ENCODE measurements at places on chromosomes 1 and 21. TPM values are rescaled to one million over a fixed set of nuclear protein-coding genes. Genes with fewer than 3 reads are reported as not detected.
A peak's percentile ranks its signal among the peaks of the same experiment; 100 is the strongest.

Gene HSD3B2
- polyA plus RNA-seq, result not detected

Gene PEX11B
- 21.0 TPM for polyA plus RNA-seq

Gene ZNF684
- polyA plus RNA-seq, result 3.6 TPM

Gene SHISA4
- polyA plus RNA-seq, result 89.2 TPM

Gene UBXN11
- polyA plus RNA-seq, result 8.6 TPM

Gene RHBDL2
- 0.76 TPM for polyA plus RNA-seq

Gene TSPEAR
- 0.14 TPM for polyA plus RNA-seq

Gene HIVEP3
- polyA plus RNA-seq, result 3.1 TPM

Gene ASCL5
- 0.70 TPM for polyA plus RNA-seq

Gene PFKFB2
- 4.6 TPM for polyA plus RNA-seq

Gene KCNC4
- 9.2 TPM for polyA plus RNA-seq

Gene SPRR2E
- not detected for polyA plus RNA-seq

Gene HECTD3
- polyA plus RNA-seq, result 34.8 TPM

Gene GPATCH2
- 9.5 TPM for polyA plus RNA-seq

Gene ITGB2
- 21.0 TPM for polyA plus RNA-seq

Gene CHI3L1
- polyA plus RNA-seq, result 1.7 TPM

Gene LCE1F
- polyA plus RNA-seq, result not detected

Gene PLXNA2
- polyA plus RNA-seq, result 43.8 TPM

Gene CDC20
- polyA plus RNA-seq, result 15.2 TPM

DNA sequence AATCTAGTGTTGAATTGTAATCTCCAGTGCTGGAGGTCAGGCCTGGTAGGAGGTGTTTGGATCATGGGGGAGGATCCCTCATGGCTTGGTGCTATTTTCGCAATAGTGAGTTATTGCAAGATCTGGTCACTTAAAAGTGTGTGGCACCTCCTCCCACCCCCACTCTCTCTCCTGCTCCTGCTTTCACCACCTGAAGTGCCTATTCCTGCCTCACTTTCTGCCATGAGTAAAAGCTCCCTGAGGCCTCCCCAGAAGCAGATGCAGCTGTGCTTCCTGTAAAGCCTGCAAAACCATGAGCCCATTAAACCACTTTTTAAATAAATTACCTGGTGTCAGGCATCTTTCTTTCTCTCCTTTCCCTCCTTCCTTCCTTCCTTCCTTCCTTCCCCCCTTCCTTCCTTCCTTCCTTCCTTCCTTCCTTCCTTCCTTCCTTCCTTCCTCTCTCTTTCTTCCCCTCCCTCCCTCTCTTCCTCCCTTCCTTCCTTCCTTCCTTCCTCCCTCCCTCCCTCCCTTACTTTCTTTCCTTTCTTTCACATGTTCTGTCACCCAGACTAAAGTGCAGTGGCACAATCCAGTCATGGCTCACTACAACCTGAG is 172.4 kb downstream of the C1orf21 start:
- no peak for DNase-seq

GRCh38 chr1:24351918-24352627 is 32.9 kb downstream of the GRHL3 start:
- no peak for DNase-seq

GRCh38 chr1:247378334-247379073 is 37.5 kb upstream of the NLRP3 start:
- DNase-seq, result no peak

DNA sequence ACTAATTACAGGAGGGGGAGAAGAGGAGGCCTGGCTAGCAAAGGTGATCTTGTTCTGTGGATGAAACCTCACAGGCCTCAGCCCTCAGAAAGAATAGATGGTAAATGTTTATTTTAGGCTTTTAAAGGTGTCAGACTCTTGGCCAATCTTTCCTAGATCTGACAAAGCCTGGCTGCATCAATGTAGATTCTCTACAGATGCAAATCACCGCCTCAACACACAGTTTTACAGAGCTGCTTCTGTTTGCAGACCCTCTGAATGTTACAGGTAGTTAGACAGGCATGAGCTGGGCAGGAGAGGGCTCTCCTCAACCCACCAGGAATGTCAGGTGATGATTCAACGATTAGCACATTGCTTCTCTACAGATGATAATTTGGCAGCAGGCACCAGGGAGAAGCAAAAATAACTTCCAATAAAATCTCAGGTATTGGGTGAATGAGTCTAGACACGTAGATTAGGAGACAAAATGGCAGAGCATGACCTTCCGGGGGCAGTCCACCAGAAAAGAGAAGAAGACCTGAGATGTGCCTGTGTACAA is 105.4 kb upstream of the VANGL1 start:
- no peak for DNase-seq

GRCh38 chr21:34733852-34734251 is 65.1 kb downstream of the CLIC6 start:
- no peak for DNase-seq

GRCh38 chr1:26278724-26279455 is 996 bp upstream of the SH3BGRL3 start:
- no peak for DNase-seq

DNA sequence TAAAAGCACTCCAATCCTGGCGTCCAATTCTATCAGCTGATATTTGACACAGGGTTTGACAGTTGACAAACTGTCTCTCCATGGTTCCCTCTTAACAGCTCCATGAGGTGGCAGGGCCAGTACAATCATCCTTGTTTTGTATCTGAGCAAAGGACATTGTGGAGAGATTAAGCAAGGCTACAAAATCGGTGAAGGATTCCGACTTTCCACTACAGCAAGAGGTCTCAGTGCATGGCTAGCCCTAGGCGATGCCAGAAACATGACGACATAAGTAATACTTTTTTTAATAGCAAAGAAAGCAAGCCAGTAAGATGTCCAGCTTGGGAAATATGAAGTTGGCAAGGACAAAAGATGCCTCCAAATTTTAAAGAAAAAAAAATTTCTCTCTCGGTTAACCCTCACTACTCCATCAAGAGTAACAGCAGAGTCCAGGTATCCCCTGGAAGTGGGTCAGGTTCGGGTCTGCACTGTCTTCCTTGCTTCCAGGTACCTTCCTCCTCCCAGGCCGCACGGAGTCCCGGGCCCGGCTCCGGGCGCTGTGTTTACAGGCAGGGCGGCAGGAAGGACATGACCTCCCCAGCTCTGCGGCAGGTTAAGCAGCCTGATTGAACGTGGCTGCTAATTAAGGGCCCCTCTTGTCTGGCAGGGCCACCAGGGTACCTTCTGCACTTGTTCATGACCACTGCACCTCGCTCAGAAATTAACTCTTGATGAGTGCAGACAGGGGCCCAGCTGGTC is 106.1 kb downstream of the SIM2 start:
- DNase-seq, result no peak

DNA sequence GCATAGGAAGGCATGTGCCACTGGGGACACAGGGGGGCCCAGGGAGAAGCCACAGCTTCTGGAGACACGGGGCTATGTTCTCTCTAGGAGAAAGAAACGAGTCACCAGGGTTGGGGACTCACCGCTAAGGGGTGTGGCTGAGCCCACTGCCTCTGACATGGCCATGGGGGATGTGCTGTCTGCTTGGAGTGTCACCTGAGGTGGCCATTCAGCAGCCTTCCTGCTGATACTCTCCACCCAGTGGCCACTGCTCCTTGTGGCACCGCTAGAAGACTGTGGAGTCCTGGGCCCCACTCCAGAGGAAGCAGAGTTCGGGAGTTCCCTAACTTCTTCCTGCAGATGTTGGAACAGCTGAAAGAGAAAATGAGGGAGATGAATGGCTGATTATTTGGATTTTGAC is 91.2 kb upstream of the SLC45A1 start:
- no peak for DNase-seq

DNA sequence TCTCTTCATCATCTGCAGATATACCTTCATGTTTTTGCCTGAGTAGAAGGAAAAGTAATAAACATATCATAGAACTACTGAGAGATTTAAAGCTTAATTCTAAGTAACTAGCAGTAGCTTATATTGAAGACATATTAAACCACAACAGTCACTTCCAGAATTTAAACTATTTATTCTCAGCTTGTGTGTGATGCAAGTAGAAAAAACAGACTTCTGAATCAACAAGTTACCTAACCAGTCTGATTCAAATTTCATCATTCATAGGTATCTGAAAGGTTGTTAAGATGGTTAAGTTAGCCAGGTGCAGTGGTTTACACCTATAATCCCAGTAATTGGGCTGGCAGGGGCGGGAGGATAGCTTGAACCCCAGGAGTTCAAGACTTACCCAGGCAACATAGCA is 41.9 kb downstream of the SPAG17 start:
- DNase-seq, result no peak

GRCh38 chr1:218462587-218462986 is 117.5 kb downstream of the TGFB2 start:
- no peak for DNase-seq

DNA sequence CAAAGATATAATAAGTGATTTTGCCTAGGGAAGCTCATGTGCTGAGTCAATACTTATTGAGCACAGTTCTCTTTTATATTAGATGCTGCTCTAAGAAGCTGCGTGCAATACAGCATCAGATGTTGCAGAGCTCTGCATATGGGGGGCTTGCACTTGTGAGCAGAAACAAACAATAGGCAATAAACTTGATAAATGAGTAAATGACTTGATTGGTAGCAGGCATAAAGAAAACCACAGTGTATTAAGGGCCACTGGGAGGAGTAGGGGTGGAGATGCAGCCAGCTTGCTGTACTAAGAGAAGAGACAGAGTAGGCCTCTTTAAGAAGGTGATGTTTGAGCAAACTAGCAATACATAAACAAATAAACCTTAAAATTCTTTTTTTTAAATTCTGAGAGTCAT is 598.5 kb upstream of the ADAMTS5 start:
- DNase-seq, result no peak

- peak; percentile 59 for DNase-seq
Measured at GRCh38 chr21:25757531-25757930, 22.8 kb downstream of the GABPA start.

DNA sequence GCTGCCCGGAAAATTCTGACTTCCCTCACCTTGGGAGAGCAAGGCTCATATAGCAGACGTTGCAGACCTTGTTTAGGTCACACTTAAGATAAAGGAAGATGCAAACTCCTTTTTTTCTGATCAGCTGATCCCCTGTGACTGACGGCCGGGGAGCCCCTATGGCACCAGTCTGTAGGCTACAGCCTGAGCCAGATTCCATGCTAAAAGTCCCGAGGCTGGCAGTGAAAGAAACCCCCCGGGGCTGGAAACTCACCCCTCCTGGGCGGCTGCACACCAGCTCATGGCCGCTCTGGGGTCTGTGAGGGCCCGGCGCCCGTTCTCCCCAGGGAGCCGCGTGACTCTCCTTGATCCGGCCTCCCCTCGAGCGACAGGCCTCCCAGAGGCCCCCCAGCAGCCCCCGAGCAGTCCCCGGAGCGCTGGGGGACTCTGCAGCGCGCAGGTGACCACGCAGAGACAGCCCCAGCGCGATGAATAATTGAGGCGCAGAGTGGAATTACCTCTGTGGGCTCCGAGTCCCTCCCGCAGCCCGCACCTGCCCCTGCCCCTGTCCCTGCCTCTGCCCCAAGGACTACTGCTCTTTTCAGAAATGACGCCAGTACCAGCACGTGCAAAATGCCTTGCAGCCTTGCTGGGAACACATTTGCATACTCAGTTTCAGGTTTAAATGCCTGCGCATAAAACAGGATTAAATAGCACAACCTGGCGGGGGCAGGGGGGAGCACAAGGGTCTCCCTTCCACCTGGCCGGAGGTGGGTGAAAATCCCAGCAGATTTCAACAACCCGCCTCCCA is 62.6 kb upstream of the CLDN14 start:
- no peak for DNase-seq

- no peak for DNase-seq
Measured at GRCh38 chr1:92037400-92037799, 7.6 kb downstream of the EPHX4 start.

GRCh38 chr1:235289859-235290739 is 37.9 kb downstream of the ARID4B start:
- DNase-seq, result no peak

GRCh38 chr1:206923009-206923960 is 1.5 kb upstream of the FCMR start:
- DNase-seq, result no peak

GRCh38 chr1:106233511-106233910 is 823.0 kb upstream of the PRMT6 start:
- no peak for DNase-seq

- DNase-seq, result no peak
Measured at GRCh38 chr1:231602673-231602984, 24.0 kb upstream of the DISC1 start.

GRCh38 chr1:5688081-5689077 is 303.8 kb downstream of the NPHP4 start:
- DNase-seq, result no peak

DNA sequence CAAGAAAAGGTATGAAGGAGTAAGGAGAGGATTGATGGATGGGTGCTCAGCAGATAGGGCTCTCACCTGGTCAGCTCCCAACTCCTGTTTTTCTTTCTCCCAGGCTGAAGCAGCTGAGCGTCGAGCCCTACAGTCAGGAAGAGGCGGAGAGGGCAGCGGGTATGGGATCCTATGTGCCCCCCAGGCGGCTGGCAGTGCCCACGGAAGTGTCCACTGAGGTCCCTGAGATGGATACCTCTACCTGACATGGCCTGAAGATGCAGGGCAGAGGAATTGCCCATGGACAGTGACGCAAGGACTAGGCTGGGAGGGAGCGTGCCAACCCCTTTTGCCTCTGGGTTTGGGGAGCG is 739 bp downstream of the ZNF593 start:
- DNase-seq, result no peak

DNA sequence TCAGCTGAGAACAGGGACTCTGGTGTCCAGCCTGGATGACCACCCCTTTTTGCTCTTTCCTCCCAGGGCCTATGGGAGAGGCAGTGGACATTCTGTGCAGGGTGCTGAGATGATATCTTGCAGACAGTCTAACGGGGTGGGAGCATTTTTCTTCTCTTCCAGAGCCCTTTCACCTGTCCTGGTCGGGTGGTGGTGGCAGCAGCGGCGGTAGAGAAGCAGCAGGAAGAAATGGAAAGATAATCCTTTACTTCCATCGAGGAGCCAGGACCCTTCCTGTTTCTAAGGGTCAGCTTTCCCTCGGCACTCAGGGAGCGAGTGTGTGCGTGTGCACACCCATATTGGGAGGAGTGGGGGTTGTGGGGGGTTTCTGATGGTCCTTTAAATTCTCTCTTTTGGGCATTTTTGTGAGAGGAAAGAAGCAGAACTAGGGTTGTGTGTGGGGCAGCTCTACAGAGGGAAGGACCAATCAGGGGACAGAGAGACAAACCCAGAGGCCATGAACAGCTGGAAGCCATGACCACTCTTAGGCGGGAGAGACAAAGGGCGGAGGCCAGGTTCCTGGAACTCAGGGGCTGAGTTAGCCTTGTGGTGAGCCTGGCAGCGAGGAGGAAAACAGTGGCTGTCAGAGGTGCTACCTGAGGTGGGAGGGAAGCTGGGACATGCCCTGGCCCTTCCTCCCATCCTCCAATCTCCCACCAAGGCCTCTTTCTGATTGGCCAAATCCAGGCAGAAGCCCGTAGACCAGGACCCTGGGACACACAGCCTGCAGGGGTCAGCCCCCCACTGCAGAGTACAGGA is 31.2 kb upstream of the CSF3R start:
- no peak for DNase-seq

DNA sequence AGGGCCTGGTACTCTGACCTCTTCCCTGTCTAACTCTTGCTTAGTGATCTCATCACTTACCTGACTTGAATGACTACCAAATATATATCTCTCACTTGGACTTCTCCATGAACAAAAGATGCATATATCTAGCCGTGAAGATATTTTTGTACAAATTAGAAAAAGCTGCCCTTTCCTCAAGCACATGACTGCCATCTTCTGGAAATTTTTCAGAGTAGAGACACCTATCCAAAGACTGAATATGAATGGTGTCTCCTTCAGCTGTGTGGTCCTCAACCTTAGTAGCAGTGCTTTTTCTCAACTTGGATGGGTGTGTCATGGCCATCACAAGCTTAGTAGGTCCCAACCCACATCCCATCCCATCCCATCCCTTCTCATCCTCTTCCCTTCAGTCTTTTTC is 142.3 kb downstream of the DNM3 start:
- no peak for DNase-seq

GRCh38 chr1:234911787-234912186 is 216.8 kb downstream of the TOMM20 start:
- DNase-seq, result no peak

All from hindlimb muscle (tissue), 1 donor.